ENCODE measurements at places on chromosomes 7 and 10. TPM values are rescaled to one million over a fixed set of nuclear protein-coding genes. Genes with fewer than 3 reads are reported as not detected.

The TMEM229A gene
- total RNA-seq, result 1.9 TPM

The KCP gene
- total RNA-seq, result 1.9 TPM

The ATP6V1F gene
- total RNA-seq, result 76.9 TPM

The ADAM12 gene
- total RNA-seq, result 29.9 TPM
